ENCODE measurements at places on chromosomes 1 and 21.

GRCh38 chr1:159860456-159860855, 2.0 kb downstream of the VSIG8 start:
- no peak for DNase-seq

DNA sequence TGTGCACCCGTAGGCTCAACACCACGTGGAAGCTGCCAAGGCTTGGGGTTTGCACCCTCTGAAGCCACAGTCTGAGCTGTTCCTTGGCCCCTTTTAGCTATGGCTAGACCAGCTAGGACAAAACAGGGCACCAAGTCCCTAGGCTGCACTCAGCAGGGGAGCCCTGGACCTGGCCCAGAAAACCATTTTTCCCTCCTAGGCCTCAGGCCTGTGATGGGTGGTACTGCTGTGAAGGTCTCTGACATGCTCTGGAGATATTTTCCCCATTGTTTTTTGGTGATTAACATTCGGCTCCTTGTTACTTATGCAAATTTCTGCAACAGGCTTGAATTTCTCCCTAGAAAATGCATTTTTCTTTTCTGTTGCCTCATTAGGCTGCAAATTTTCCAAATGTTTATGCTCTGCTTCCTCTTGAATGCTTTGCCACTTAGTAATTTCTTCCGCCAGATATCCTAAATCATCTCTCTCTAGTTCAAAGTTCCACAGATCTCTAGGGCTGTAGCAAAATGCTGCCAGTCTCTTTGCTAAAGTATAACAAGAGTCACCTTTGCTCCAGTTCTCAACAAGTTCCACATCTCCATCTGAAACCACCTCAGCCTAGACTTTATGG, 69.0 kb upstream of the KRTAP19-8 start:
- DNase-seq: no peak

- DNase-seq: no peak
These were observed 87.0 kb downstream of the SIPA1L2 start for GRCh38 chr1:232542633-232543593.

- no peak for DNase-seq
These were observed 259.6 kb upstream of the RRP15 start for GRCh38 chr1:218025454-218025853.

GRCh38 chr21:44087426-44088400, 19.5 kb upstream of the PWP2 start:
- DNase-seq: no peak
